Right renal pelvis (tissue), 4 donors: ENCODE measurements at places on chromosomes 2 and 18. TPM values are rescaled to one million over a fixed set of nuclear protein-coding genes. Genes with fewer than 3 reads are reported as not detected.

GRCh38 chr2:212193056-212193455 is 345.5 kb downstream of the ERBB4 start:
- DNase-seq: no peak

- DNase-seq: no peak
These were observed 43.3 kb upstream of the PLB1 start for GRCh38 chr2:28452534-28453081.

Gene SIX3
- not detected for polyA plus RNA-seq

DNA sequence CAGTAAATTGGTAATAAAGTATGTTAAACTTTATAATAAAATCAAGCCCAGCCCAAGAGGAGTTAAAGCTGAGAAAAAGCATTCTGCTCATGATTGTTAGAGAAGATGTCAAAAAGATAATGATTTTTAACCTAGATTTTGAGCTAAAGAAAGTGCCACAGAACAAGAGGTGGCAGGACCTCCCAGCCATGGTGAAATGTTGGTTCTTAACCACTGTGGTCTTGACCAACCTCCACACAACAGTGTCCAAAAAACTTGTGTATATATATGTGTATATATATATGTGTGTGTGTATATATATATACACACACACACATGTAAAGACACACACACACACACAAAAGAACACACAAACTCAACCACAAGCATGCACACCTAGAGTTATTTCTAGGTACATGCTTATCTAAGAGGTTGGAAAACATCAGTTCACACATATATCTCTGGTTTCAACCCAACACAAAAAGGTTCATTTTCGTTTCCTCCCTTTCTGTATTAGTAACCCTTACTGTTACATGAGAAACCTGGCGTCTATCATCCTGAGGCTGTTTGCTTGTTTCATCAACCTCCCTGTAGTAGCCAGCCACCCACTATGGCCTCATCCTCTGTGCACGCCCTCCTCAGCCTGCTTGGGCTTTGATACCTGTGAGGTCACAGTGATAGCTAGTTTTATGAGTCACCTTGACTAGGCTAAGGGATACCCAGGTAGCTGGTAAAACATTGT is 631.8 kb upstream of the ID2 start:
- DNase-seq: no peak
